Adrenal gland (tissue), 19 donors: ENCODE measurements at places on chromosomes 16 and 17.

- DNase-seq = no peak
These were observed 11.9 kb downstream of the CEP131 start for GRCh38 chr17:81210868-81211267.

- no peak for DNase-seq
These were observed 30.7 kb upstream of the ICAM2 start for GRCh38 chr17:64051153-64051552.

GRCh38 chr16:53007095-53007494 is 45.6 kb downstream of the CHD9NB start:
- DNase-seq = no peak

DNA sequence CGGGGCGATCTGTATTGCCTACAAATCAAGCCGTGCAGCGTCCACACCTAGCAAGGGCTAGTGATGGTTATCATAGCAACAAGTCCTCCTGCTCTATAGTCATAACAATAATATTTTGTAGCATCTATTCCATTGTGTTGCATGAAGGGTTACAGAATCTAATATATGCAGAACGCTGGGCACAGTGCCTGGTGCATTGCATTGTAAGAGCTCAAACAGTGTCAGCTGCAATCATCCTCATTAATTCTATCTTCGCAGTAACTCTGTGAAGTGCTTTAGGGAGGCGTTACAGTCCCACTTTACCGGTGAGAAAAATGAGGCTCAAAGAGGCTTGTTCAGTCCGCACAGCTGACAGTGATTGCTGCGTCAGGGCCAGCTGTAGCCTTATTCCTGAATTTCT is 149.4 kb downstream of the RBFOX1 start:
- no peak for DNase-seq

DNA sequence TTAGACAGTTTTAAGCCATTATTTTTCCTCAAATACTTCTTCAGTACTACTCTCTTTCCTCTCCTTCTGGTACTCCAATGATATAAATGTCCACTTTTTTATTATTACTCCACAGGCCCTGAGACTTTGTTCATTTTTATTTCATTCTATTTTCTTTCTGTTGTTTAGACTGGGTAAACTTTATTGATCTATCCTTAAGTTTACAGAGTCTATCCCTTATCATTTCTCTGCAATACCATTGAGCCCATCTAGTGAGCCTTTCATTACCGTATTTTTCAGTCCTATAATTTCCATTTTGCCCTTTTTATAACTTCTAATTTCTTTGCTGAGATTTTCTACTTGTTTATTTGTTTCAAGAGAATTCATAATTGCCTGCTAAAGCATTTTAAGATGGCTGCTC is 193.7 kb downstream of the TOX3 start:
- no peak for DNase-seq

DNA sequence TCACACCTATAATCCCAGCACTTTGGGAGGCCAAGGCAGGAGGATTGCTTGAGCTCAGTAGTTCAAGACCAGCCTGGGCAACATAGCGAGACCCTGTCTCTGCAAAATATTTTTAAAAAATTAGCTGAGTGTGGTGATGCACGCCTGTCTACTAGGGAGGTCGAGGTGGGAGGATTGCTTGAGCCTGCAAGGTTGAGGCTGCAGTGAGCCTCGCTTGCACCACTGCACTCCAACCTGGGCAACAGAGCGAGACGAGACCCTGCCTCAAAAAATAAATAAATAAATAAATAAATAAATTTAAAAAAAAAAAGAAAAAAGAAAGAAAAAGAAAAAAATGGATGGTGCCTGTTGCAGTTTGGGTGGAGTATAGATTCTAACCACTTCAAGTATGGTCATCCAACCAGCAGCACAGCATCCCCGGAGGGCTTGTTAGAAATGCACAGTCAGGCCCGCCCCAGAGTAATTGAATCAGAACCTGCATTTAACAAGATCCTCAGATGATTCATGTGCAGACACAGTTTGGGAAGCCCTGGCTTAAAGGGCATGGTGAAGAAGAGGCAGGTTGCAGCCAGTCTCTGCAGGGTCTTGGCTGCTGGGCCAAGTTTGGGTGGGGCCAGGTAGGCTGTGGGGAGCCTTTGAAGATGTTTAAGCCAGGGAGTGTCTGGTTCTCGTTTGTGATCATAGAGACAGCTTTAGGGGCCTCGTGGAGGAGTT is 40.8 kb downstream of the MRC2 start:
- no peak for DNase-seq

DNA sequence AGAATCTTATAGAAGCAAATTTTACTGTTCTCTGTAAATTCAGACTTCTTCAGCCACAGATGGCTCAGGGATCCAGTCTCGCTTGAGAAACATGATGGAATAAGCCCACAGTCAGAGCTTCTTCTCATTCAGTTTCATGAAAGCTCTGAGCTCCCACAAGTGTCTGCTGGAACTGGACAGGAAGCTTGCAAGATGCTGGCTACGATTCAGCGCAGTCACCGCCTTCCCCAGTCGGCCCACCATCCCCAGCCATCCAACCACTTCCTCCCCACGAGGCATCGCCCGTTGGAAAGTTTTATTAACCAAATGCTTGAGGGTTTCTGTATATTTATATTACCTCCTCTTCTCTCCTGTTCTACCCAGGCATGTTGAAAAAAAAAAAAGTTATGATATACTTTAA is 171.7 kb downstream of the ZFHX3 start:
- peak; percentile 58 for DNase-seq

DNA sequence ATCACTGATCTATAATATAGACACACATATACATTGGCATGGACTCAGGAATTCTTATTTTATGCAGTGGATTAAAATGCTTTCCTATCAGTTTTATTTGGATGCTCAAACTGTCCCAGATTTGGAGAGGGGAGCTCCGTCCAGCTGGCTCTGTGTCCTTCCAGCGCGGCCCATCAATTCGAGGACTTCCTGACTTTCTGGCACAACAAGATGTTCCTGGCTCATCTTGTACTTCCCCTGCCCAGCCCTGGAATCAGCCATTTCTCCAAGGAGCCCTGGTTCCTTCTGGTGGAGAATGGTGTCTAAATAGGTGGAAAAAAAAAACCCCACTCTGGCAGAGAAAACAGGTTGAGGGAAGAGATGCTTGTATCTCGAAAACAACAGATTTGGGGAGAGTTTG is 94.5 kb downstream of the CRISPLD2 start:
- DNase-seq = no peak

- DNase-seq = peak; percentile 47
These were observed 209.9 kb downstream of the ZFHX3 start for GRCh38 chr16:72837846-72838585.

DNA sequence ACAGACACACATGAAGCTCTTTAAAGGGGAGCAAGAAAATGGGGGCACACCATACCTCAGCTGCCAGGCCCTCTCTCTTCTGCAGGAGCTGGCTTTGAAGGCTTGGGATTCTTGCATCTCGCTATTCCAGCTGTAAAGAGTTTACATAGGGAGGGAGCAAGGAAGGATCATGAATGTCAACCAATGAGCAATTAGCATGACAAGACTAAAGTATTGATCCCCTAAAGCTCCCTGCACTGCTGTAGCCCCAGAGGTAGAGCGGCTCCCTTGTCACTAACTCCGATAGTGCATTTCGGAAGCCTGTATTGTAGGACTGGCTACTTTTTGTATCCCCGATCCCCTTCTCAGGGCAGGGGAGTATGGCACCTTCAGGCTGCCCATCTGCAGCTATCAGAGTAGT is 113.4 kb upstream of the PMFBP1 start:
- no peak for DNase-seq

DNA sequence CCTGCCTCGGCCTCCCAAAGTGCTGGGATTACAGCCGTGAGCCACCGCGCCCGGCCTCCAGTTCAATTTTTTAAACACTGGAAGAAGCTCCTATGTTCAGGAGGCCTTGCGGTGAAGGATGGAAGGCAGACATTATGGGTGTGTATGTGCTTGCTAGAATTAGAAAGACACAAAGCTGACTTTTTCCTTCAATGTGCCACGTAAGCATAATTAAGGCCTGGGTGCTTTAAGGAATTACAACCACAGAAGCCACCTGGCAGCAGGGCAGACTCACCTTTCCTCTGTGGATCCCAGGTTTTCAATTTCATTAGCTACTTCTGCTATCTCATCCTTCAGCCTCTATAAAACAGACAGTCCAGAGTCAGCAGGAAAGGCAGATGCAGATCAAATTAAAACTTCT is 74.2 kb downstream of the CYTH1 start:
- DNase-seq = peak; percentile 41
